Activated effector memory CD4-positive, alpha-beta T cell treated with anti-CD3 and anti-CD28 coated beads, Interleukin-2, amount 50 U/mL, for 16 hours (primary cell): ENCODE measurements at places on chromosomes 5 and 9.
A peak's percentile ranks its signal among the peaks of the same experiment; 100 is the strongest.

DNA sequence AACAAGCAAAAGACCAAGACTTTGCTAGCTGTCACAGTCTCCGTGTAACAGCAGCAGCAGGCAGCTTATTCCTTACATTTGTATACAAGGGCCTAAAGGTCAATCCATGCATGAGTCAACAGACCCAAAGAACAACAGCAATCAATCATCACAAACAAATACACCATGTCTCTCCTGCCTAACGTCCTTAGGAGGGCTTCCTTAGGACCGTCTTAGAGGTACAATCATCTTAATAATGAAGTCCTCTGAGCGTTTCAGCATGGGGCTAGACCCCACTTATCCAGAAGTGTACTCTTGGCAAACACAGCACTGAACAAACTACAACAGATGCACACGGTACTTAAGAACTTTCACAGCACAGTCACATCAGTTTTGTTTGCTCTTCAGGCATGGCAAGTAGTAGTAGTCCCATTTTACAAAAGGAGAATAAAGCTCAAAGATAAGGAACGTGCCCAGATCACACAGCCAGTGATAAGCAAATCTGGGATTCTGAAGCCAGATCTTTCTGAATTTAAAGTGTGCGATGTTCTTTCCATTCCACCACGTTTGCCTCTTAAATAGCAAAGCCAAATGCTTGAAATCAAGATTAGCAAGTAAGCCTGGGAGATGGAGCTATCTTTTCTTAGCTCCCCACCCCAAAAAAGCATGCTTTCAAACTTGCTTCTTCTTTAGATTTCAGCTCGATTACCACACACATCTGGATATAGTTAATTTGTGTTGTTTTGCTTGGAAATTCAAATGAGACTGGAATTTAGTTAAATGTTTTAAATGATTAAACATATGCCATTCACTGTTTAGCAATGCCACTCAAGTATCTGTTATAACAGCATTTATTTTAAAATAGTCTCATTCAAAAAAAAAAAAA lies 24.2 kb downstream of the PSMB7 start:
- DNase-seq: no peak

- no peak for DNase-seq
Observed at GRCh38 chr9:16364347-16364746, 506.1 kb downstream of the BNC2 start.

DNA sequence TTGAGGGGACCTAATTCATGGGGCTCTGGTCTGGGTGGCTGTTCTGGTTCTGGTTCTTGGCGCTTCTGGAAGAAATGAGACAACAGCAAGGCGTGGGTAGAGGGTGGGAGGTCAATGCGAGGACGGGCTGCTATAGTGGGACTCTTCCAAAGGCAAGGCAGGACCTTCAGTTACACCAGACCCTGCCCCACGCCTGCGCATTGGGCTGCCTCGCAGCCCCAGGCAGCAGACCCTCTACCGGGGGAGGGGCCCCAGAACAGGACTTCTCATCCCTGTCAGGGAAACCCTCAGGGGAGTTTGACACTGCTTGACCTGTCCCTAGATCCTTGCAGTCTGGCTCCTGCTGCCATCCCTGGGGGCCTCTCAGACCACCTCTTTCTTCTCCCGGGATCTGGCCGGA lies 18.5 kb downstream of the CCDC69 start:
- DNase-seq: peak; percentile 50

GRCh38 chr5:146523698-146524097 lies 7.7 kb upstream of the GPR151 start:
- no peak for DNase-seq

GRCh38 chr5:16664368-16664767 lies 47.6 kb upstream of the RETREG1 start:
- DNase-seq: no peak

- peak; percentile 97 for DNase-seq
Observed at GRCh38 chr9:128688501-128689292, at the start of gene SET. SET (plus strand) TSS chr9:128689222; CDS start chr9:128689583, 361 bp downstream.

- DNase-seq: no peak
Observed at GRCh38 chr5:160165137-160166068, 46.2 kb upstream of the PWWP2A start.

DNA sequence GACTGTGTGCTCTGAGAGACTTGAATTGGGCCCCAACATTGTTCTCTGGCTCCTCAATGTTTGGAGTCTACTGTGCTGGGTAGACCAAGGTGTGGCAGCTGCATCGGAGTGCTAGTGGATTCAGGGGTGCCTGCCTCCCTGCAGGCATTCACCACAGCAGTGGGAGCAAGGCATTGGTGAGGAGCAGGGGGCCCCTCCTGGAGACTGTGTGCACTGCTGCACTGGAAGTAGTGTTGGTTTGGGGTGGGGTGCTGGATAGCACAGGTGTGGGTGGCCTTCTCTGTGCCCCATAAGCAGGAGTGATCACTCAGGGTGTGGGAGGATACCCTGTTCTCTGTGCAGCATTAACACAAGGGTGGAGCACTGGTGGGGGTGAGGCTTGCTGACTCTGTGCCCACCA lies 39.2 kb downstream of the INSL6 start:
- no peak for DNase-seq

- no peak for DNase-seq
Observed at GRCh38 chr9:8186560-8186959, 387.0 kb upstream of the DMAC1 start.
